ENCODE measurements at places on chromosomes 1 and 21. TPM values are rescaled to one million over a fixed set of nuclear protein-coding genes. Genes with fewer than 3 reads are reported as not detected.

The CATSPERE gene
- 0.87 TPM for polyA plus RNA-seq

The ATP6V0B gene
- 484 TPM for polyA plus RNA-seq

The C1orf185 gene
- not detected for polyA plus RNA-seq

The OR2L8 gene
- polyA plus RNA-seq, result not detected

The COL16A1 gene
- 23.7 TPM for polyA plus RNA-seq

The KCNA2 gene
- 0.06 TPM for polyA plus RNA-seq

The HMCN1 gene
- 3.2 TPM for polyA plus RNA-seq

The PERM1 gene
- 0.45 TPM for polyA plus RNA-seq

The SPRTN gene
- polyA plus RNA-seq, result 5.0 TPM

The FAM131C gene
- not detected for polyA plus RNA-seq

The ERICH3 gene
- polyA plus RNA-seq, result 3.0 TPM

The OR10Z1 gene
- polyA plus RNA-seq, result not detected

The F11R gene
- polyA plus RNA-seq, result 91.7 TPM

The PGLYRP3 gene
- not detected for polyA plus RNA-seq

The PPIAL4G gene
- polyA plus RNA-seq, result not detected

The CLCA4 gene
- polyA plus RNA-seq, result 0.20 TPM

The CFAP141 gene
- 3.7 TPM for polyA plus RNA-seq

The ALPL gene
- polyA plus RNA-seq, result 241 TPM

The HCRTR1 gene
- polyA plus RNA-seq, result not detected

The KIF2C gene
- 2.7 TPM for polyA plus RNA-seq

The ZNF695 gene
- polyA plus RNA-seq, result not detected

The TSPAN2 gene
- polyA plus RNA-seq, result 6.3 TPM
